ENCODE measurements at places on chromosomes 13 and 19.

DNA sequence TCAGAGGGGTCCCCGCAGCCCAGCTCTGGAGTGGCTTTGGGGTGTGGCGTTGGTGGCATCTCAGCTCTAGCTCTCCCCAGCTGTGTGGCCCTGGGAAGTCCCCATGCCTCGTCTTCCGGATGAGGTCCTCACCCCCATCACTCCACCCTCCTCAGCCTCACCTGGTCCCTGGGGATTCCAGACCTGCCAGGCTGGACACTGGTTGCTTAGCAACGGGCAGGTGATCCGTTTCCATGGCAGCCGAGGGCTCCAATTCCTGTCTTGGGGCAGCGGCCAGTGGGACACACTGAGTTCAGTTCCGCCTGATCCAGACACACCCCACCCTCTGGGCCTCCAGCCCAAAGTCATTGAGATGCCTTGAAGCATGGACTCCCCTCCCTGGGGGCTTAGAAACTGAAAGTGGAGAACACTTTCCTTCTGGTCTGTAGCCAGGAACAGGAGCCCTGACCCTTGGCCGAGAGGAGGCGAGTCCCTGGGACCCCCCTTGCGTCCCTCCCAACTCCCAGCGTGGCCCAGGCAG lies 7.7 kb upstream of the MISP start:
- no peak for DNase-seq

- DNase-seq: no peak
Observed at GRCh38 chr13:73224703-73225102, 165.9 kb downstream of the KLF5 start.

DNA sequence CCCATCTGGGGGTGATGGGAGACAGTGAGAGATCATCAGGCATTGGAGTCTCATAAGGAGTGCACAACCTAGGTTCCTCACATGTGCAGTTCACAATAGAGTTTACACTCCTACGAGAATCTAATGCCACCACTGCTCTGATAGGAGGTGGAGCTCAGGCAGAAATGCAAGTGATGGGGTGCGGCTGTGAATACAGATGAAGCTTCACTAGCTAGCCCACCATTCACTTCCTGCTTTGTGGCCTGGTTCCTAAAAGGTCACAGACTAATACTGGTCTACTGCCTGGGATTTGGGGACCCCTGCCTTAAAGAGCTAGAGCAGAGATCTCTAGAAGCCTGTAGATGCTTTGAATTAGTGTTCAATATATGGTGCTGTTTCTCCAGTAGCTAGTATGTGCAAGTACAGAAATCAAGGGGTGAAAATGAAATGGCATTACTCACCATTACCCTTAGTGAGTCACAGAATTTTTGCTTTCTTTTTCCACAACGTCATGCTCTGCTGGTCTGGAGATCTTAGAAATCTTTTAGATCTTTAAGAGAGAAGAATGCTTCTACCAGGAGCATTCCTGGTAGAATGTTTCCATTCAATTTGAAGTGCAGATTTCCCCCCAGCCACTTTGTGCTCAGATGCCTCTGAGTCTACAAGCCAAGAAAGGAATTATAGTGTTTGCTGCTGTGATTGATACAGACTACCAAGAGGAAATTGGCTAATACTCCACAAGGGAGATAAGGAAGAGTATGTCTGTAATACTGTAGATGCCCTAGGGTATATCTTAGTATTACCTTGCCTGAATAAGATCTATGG lies 2301.2 kb downstream of the PCDH9 start:
- no peak for DNase-seq

- DNase-seq: no peak
Observed at GRCh38 chr19:1311543-1312091, 25.9 kb downstream of the EFNA2 start.

DNA sequence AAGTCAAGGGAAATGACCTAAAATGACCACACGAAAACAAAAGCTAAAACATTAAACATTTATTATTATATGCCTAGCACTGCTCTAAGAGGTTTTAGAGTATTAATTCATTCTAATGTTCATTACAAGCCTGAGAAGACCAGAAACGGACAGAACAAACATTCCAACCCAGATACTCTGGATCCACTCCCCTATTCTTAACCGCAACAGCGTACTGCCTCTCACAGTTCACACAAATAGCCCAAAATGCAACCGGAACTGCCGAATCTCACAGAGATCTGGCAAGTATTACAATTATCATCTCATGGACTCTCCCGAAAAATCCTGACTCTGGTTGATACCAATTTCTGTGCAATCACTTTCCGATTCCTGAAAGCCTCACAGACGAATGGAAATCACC lies 1.4 kb downstream of the ZNF780B start:
- no peak for DNase-seq

- DNase-seq: no peak
Observed at GRCh38 chr13:75341028-75341427, 140.9 kb downstream of the TBC1D4 start.

DNA sequence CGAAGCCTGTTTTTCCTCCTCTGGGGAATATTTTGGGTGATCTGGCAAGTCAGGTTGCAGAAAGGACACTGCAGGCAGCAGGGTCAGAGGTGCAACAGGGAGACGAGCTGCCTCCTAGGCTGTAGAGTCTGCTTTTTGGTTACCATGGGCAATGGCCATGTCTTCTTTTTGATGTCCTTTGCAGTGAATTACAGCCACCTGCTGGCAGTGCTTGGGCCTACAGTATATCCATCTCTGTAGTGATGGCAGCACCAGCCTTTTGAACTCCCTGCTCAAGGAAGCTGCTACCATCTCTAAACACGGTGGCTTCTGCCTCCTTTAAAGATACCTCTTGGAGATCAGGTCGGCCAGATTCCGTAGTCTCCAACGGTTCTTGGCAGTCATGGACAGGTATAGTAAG lies 73.9 kb downstream of the WTIP start:
- no peak for DNase-seq

GRCh38 chr13:28058866-28059613 lies 41.3 kb downstream of the FLT3 start:
- no peak for DNase-seq

All from cerebellar nuclear complex (tissue), 1 donor.